ENCODE measurements at places on chromosomes 1 and 21. TPM values are rescaled to one million over a fixed set of nuclear protein-coding genes. Genes with fewer than 3 reads are reported as not detected.

DNA sequence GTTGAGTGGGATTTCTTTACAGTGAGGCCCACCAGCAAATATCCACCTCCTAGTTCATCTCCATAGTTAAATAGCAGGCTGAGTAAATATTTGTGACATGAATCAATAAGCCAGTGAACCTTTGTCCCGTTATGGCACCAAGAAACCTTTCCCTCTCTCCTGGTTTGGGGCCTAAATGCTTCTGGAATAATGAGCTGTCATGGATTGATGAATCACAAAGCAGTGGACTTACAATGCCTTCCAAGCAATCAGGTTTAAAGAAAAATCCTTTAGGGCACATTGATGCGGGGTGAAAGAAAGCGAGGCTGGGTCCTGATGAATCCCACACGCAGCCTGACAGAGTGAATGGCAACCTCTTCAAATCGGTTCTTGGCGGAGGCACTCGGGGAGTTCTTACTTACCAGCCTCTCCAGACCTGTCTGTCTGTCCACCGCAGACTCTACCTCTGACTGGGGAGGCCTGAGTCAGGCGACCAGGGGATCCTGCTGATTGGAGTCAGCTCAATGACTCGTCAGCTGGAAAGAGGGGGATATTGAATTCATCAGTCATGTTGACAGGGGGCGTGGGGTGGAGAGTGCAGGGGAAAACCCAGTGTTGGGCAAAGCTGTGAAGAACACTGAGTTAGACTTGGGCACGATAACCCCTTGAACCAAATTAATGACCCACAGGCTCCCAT, 247.3 kb downstream of the PLPP3 start:
- DNase-seq = no peak

DNA sequence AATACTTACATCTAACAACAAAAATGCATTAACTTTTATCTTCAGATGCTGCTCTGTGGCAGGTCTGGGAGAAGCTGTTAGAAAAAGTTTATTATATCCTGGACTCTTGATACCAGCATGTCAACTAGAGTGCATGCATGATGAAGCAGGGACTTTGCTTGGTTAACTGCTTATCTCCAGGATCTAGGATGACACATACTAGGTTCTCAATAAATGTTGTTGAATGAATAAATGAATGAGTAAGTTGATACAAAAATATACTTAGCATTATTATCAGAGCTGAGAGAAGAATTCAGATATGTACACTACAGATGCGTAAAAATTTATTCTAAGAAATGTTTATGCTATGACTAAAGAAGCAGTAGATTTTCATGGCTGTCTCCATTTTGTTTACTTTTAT, 304.3 kb downstream of the LTN1 start:
- DNase-seq = no peak

- DNase-seq = no peak
Observed at GRCh38 chr1:64546013-64546412, 76.1 kb downstream of the CACHD1 start.

GRCh38 chr1:207240325-207241101, 81.0 kb upstream of the CD55 start:
- no peak for DNase-seq

DNA sequence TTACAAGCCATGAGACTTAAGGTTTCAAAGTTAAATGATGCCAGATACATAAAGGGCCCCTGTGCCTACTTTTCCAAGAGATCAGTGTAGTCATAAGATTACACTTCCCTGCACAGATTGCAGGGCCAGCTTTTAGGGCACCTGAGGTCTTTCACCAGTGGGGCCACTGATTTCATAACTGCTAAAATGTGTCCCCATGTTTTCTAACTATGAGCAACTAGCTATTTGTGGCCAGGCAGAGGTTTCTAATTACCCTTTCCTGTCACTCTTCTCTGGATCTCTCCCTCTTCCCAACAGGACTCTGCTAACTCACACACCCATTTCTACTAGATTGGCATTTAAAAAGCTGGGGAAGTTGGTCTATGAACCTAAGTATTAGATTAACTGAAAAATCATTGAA, 207.1 kb upstream of the SGIP1 start:
- no peak for DNase-seq

DNA sequence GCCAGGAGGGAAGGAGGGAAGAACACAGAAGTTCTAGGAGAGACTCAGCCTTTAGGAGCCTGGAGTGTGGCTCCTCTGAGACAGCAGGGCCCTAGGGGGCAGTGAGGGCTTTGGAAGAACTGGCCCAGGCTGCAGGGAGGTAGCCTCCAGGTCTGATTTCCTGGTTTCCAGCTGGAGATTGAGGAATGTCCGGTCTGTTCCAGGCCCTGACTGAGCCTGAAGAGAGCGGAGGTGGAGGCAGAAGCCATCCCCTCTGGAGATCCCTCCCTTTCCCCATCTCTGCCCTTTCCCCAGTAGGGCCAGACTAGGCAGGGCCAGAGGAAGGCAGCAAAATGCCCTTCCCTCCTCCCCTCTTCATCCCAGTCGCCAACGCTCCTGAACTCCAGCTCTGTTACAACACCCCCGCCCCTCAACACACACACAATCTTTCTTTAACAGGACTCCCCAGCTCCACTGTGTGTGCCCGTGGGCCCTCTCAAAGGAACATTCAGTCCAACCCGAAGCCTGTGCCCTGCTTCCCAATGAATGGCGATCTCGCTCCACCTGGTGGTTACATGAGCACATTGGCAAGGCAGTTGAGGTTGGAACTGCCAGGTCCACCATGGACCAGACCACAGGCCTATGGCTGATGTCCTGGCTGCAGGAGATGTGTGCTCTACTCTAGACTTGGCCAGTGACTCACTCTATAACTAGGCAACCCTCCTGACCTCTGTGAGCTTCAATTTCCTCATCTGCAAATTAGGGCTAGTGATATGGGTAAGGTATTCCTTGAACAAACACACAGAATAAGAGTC, 32.0 kb downstream of the MAP7D1 start:
- peak; percentile 91 for DNase-seq

MAPKAPK2 gene
- total RNA-seq = 214 TPM

SLC6A17 gene
- total RNA-seq = not detected

GRCh38 chr1:108634521-108634920, 26.4 kb downstream of the HENMT1 start:
- no peak for DNase-seq

DNA sequence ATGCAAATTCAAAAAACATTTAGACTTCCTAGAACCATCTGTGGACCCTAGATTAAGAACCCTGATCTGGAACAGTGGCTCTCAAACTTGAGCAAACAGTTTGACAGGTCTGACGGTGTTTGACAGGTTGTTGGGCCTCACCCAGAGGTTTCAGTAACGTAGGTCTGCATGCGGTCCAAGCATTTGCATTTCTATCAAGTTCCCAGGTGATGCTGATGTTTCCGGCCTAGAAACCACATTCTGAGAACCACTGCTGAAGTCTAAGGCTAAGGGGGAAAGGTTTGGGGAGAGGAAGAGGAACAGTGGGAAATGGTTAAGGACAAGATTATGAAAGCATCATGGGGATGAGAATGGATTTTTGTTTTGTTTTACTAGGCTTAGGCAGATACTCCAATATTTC, 48.6 kb downstream of the MDM4 start:
- DNase-seq = no peak

- no peak for DNase-seq
Observed at GRCh38 chr21:32298658-32299081, at the start of gene MRAP. Gene MRAP, plus strand, starts transcription at chr21:32298855. Its CDS starts 117 bp downstream, at chr21:32298972.

NES gene
- 131 TPM for total RNA-seq

DNA sequence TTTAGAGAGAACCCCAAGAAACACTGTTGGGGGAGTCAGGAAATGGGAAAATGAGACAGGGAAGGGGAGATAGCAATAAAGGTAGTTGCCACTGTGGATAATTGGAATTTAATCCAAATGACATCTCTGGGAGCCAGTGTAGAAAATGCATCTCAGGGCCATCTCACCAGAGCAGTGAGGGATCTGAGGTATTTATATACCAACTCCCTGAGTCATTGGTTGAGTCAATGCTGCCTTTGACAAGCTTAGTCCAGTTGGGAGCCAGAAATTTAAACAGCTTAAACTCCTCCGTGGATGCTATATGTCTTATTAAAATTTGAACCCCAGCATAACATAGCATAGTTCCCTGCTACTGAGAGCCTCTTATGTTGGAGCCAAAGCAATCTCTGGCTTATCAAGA, 140.3 kb downstream of the SLC30A10 start:
- no peak for DNase-seq

- DNase-seq = no peak
Observed at GRCh38 chr1:198018529-198018928, 101.4 kb downstream of the LHX9 start.

DNA sequence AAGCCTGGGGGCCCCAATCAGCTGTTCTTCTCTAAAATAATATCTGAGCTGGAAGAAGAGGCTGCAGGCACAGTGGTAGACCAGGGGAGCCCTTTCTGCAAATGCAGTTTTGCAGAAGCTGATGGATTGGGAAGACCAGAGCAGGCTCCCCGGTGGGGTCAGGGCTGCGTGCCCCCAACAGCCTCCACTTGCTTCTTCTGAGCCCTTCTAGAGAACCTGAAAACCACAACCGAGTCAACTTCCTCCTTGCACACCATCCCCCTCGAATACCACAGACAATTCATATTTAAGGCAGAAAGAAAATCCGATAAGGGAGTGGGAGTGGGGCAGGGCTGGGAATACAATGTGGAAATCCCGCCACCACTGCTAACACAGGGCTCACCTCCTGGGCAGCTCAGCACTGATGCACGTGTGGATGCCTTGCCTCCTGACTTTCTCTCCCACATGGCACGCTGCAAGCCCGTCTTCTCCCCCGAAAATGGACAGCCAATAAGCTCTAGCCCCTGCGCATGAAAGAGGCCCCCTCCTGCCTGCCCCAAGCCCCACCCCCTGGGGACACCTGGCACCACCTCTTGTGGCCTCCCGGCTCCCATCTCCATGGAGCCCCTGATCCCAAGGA, 25.4 kb upstream of the ALDH4A1 start:
- DNase-seq = peak; percentile 45

GRCh38 chr1:210505601-210506496, 177.1 kb downstream of the HHAT start:
- DNase-seq = no peak

LYPD8 gene
- total RNA-seq = not detected

- DNase-seq = peak; percentile 79
Observed at GRCh38 chr1:231420959-231421545, 1.0 kb downstream of the EGLN1 start.

ACOT7 gene
- 9.8 TPM for total RNA-seq

GRCh38 chr1:234611225-234611846, 1.4 kb upstream of the IRF2BP2 start:
- DNase-seq = no peak

TBX15 gene
- total RNA-seq = 0.43 TPM

CYP4B1 gene
- 19.6 TPM for total RNA-seq

DNA sequence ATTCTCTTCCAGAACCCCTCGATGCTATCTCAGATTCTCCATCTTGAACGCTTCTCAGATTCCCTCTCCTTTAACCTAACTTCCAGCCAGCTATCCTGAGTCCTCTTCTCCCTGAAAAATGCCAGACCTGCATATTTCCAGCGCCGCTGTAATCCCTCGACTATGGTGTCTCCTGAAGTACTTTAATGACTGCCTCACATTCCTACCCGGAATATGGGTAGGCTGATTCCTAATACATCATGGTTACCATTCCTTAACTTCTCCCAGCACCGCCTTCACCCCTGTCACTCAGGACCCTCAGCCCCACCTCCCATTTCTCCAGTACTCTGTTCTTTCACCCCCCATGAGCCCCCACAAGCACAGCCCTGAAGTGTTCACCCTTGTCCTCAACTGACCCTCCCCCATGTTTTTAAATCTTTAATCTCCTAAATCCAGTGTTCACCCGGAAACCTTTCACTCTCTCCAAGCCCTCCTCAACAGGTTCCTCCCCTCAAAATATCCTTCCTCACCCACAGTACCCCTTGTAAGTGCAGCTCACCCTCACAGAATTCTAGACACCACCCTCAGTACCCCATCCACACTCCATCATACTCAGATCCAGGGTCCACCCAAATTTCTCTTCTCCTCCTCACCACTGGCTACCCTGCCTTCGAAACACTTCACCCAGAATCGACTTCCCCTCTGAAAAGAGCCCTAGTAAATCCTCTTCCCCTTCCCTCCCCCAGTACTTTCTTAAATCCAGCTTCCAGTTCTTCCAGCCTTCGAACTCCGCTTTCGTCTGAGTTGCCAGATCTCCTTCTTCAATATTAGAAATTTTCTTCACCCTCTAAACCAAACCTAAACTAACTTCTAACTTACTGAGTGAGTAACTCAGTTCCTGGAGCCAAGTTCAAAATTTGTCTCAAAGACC, 922 bp downstream of the CPT2 start:
- DNase-seq = no peak

DNA sequence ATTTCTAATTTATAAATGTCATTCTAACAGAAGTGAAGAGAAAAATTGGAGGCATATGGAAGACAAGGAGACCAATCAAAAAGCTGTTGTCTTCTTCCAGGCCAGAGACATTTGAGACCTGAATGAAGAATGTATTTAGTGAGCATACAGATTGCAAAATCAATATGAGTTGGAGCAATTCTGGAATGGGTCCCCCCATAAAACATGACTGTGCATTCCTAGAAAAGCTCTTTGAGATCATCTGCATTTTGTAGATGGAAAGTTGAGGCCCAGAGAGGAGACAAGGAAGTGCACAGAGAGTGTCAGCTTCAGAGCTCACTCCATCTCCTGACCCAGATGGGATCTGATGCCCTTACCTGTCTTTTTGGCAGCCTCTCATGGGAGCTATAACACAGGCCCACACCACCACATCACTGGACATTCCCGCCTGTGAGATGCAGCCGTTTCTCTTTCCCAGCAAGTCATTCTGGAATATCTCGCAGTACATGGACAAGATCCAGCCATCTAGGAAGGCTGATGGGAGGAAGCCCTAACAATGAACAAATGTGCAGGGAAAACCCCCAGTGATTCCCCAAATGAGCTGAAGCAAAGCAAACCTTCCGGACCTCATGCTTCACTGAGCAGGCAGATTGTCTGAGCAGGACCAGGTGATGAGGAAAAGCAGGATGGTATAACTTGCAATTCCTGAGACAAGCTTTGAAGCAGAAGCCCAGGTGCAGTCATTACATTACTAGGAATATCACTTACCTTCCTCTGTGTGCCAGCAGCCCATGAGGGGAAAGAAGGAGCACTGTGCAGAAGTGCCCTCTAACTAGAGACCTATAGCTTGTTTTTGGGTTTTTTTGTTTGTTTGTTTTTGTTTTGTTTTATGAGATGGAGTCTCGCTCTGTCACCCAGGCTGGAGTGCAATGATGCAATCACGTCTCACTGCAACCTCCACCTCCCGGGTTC, 445.6 kb downstream of the PLPP3 start:
- no peak for DNase-seq

DNA sequence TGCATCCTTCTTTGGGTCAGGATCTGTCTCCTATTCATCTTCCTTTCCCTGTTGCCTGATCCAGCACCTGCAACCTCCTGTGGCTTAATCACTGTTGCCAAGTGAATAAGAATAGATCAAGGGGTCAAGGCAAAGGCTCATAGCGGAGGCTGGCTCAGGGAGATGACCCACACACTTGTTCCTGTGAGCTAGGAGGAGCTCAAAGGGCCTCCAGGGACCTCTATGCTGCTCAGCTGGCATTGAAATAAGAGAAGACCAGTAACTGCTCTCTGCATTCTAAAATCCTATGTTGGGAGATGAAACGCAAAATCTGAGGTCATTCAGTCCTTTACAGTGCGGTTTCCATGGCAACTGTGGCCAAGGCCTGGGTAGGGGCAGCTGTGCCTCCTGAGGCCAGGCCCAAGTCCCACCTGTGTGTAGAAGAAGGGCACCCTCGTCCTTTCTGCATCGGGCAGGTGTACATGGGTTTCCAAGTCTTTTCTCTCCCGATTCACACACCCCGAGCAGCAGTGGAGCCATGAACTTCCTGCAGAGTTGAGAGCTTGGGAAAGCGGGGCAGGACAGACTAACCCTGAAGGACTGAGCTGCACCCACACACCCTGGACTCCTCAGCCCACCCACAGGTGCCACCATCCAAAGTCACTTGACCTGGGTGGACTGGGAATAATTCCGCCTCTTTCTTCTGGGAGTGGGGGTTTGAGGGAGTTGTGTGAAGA, 27.8 kb upstream of the STUM start:
- DNase-seq = no peak

KRTAP19-3 gene
- not detected for total RNA-seq
